Stimulated activated CD4-positive, alpha-beta T cell treated with anti-CD3 and anti-CD28 coated beads, TNF-alpha, amount 100 ng/mL, for 4 hours (primary cell): ENCODE measurements at places on chromosomes 3 and 15.

DNA sequence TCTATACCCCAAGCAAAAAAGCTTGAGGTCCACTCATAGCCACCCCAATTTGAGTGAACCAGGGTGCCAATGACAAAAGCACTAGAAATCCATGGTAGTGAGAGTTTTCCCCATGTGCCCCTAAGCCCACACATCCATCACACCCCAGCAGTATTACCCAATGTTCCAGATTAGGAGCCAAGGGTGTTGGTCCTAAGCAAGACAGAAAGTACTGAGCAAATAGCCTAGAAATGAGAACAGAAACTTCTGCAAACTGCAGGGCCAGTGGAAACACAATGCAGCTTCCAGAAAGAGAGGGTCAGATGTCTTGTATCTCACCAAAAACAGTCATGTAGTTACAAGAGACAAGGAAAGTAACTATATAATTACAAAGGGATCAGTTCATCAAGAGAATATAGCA lies 10.9 kb upstream of the OXTR start:
- DNase-seq = no peak

- no peak for DNase-seq
These were observed 59.0 kb downstream of the ETFA start for GRCh38 chr15:76252249-76252648.

DNA sequence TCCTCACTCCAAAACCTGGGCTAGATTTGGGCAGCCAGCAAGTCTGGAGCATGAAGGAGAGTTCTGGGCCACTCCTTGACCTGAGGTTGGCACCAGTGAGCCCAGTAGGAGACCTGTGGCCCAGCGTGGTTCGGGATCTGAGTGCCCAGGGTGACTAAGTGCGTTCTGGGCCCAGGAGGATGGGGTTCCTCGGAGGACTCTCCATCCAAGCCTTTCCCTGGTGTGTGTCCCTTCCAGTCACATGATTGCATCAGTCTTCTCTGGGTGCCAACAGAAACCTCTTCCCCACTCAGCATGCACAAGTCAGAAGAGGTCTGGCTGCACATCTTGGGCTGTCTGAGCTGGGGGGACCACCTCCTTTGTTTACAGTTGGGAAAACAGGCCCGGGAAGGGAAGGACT lies 14.9 kb downstream of the TMEM43 start:
- no peak for DNase-seq

- no peak for DNase-seq
These were observed 23.3 kb downstream of the SNX4 start for GRCh38 chr3:125496701-125497100.

- no peak for DNase-seq
These were observed 353.1 kb upstream of the BCHE start for GRCh38 chr3:166190360-166190759.

- DNase-seq = no peak
These were observed 23.9 kb downstream of the ATP13A3 start for GRCh38 chr3:194462936-194463335.

DNA sequence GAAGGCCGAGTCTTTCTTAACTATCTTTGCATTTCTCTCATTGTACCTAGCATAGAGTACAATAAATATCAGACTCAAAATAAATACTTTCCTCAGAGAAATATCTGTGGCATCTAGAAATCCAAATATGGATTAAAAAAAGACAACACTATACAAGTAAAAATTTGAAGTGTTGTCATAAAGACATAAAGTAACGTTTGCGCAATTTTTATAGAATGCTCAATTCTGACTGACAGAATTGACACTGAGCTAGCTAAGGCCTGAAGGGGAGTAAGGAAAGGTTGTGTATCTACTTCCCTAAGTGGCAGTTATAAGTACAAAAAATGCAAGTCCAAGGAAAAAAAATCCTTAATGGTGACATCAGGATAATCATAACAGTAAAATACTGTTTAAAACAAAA lies 1.1 kb downstream of the SEC11A start:
- no peak for DNase-seq

GRCh38 chr15:73949496-73949895 lies 23.2 kb downstream of the LOXL1 start:
- DNase-seq = no peak
